ENCODE measurements at places on chromosomes 11 and 22.

DNA sequence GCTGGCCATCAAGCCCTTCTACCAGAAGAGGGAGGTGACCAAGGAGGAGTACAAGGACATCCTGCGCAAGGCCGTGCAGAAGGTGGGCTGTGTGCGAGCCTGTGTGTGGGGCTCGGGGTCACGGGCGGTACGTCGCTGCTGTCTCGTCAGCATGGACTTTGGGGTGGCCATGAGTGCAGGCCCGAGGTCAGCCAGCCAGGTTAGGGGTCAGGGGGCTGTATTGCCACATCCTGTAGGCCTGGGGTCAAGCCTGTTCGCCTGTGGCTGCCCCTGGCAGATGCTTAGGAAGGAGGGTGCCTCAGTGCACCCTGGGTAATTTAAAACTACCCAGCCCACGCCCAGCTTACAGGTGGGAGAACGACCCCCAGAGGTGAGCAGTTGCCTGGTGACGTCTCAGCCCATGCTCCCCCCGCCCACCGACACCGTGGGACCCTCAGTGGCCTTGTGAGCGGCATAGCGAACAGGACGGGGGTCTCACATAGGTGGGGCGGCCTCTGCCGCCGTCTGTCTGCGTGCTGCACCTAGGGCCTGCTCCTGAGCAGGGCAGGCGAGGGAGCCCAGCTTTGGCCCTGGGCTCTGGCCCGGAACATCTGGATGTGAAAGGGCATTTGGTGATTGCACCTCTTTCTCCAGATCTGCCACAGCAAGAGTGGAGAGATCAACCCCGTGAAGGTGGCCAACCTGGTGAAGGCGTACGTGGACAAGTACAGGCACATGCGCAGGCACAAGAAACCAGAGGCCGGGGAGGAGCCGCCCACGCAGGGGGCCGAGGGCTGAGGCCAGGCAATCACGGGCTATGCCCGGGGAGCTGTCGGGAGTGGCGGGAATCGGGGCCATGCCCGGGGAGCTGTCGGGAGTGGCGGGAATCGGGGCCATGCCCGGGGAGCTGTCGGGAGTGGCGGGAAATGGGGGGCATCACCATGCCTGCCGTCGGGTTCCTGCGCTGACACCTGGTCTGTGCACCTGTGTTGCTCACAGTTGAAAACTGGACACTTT is 4.5 kb downstream of the IRF7 start:
- no peak for DNase-seq

- no peak for DNase-seq
These were observed 41.4 kb upstream of the ST14 start for GRCh38 chr11:130118165-130118564.

GRCh38 chr11:103705642-103706041 is 330.8 kb upstream of the DDI1 start:
- no peak for DNase-seq

DNA sequence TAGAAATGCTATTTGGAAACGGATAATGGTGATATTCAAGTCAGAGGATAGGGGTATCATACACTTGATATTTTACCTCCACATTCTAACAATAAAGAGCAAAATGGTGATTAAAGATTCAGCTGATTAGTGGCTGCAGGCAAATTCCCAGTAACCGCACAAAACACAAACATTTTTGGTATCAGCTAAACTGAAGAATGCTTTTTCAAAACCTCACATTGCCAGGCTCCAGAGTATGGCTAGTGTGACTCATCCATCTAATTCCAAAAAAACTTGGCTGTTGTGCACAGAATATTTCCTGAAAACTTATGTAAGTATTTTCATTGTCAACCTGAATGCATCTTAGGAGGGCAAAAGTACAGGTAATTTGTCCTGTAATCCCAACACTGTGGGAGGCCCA is 10.9 kb downstream of the SRPRA start:
- no peak for DNase-seq

DNA sequence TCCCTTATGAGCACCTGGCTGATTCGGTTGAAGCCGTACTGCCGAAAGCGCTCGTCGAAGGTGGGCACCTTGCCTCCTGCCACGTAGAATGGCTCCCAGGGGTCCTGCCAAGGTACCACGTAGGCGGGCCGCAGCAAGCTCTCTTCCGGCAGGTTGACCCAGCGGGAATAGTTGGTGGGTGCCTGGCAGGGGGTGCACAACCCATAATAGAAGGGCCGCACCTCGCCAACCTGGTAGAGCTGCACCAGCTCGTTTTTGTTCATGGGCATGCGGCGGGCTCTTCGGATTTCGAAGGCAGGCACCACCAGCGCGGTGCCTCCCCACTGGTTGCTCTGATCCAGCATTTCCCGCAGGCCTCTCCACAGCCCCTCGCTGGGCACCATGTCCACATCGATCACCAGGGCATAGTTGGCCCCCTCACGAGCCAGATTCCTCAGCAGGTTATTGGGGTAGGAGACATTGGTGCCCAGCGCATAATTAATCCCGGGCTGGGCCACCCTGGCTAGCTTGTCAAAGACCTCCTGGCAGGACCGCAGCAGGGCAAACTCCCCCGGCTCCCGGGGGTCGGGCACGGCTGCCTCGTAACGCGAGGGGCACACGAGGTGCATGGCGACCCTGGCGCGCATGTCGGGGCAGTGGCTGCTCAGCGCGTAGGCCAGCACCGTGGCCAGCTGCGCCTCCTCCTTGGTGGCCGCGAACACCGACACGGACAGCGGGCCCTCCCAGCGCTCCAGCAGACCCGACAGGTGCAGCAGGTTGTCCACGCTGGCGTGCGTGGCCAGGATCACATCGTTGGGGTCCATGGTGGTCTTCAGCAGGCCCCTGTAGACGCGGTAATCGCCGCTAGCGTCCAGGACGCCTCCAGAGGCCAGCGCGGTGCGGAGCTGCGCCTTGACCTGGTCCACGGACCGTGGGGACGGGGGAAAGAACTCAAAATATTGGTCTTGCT is 679 bp downstream of the B4GAT1 start:
- no peak for DNase-seq

All from stimulated activated CD8-positive, alpha-beta memory T cell treated with anti-CD3 and anti-CD28 coated beads, Interleukin-4, amount 100 ng/mL, for 48 hours (primary cell).